Psoas muscle (tissue), 8 donors: ENCODE measurements at places on chromosomes 12 and 14. TPM values are rescaled to one million over a fixed set of nuclear protein-coding genes. Genes with fewer than 3 reads are reported as not detected.
A peak's percentile ranks its signal among the peaks of the same experiment; 100 is the strongest.

Gene CLEC12A
- 0.52 TPM for total RNA-seq

Gene RIMKLB
- 19.1 TPM for total RNA-seq

Gene BDKRB1
- 0.75 TPM for total RNA-seq

Gene APOF
- total RNA-seq, result not detected

Gene CCDC38
- total RNA-seq, result not detected

Gene BBOF1
- total RNA-seq, result 1.7 TPM

Gene JPH4
- total RNA-seq, result 0.15 TPM

DNA sequence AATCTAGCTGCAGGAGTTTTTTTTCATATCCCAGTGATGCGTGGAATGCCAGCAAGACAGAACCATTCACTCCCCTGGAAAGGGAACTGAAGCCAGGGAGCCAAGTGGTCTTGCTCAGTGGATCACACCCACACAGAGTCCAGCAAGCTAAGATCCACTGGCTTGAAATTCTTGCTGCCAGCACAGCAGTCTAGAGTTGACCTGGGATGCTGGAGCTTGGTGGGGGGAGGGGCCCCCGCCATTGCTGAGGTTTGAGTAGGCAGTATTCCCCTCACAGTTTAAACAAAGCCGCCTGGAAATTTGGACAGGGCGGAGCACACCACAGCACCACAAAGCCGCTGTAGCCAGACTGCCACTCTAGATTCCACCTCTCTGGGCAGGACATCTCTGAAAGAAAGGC, 86.9 kb upstream of the STXBP6 start:
- DNase-seq, result no peak

DNA sequence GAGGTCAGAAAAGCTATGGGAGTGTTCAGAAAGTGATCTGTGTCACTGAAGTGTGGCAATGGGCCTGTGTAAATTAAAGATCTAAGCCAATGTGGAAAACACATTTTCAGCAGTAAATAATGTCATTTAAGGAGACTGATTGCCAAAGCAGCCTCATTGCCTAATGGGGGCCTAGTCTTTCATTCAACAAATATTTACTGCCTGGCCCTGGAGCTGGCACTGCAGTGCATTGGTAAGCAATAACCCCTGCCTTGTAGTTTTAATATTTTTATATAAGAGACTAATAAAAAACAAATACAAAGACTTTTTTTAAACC, 326.6 kb downstream of the BTG1 start:
- DNase-seq, result no peak

DNA sequence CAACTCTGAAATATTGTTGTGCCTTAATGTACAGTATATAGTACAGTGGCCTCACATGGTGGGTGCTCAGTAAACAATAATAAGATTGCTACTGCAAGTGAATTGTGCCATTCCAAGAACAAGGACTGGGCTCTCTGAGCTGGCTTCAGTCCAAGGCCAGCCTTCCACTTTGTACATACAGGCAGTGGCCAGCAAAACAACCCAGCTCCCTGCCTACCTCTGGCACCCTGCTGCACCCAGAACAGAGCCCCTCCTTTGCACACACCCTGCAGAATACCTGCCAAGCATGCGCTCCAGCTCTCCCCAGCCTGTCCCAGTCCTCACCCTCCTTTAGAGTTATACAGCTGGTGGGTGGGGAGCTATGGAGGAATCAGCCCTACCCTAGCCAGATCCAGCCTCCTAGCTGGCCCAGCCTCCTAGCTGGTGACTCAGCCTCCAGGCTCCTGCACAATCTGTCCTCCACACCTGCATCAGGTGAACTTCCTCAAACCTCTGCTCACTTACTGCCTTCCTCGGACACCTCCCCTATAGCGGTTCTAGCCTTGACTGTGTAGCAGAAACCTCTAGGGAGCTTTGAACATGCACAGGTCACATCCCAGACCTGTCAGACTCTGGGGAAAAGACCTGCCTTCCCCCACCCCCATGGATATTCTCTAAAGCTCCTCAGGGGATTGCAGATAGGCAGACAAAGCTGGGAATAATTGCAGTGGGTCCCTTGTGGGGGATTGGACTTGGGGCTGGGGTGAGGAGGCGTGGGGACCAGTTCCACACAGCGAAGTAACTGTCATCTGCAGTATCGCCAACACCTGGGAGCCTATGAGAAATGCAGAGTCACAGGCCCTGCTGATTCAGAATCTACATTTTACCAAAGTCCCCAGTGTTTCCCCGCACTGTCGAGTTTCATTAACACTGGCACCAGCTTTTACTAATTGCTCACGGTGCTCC, 17.9 kb downstream of the ZDHHC22 start:
- DNase-seq, result peak; percentile 69

- DNase-seq, result peak; percentile 37
Measured at GRCh38 chr12:113291586-113291985, 43.3 kb downstream of the SLC8B1 start.

DNA sequence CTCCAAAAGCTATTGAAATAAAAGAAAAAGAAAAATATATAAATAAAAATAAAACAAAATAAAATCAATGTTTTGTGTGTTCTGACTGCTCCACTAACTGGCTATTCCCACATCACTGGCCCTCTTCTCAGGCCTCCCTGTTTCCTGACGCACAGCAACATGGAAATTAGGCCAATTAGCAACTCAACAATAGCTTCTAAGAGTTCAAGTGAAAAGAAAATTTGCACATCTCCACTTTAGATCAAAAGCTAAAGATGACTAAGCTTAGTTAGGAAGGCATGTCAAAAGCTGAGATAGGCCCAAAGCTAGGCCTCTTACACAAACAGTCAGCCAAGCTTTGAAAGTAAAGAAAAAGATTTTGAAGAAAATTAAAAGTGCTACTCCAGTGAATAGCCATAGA, 200.8 kb downstream of the DUSP6 start:
- DNase-seq, result no peak

DNA sequence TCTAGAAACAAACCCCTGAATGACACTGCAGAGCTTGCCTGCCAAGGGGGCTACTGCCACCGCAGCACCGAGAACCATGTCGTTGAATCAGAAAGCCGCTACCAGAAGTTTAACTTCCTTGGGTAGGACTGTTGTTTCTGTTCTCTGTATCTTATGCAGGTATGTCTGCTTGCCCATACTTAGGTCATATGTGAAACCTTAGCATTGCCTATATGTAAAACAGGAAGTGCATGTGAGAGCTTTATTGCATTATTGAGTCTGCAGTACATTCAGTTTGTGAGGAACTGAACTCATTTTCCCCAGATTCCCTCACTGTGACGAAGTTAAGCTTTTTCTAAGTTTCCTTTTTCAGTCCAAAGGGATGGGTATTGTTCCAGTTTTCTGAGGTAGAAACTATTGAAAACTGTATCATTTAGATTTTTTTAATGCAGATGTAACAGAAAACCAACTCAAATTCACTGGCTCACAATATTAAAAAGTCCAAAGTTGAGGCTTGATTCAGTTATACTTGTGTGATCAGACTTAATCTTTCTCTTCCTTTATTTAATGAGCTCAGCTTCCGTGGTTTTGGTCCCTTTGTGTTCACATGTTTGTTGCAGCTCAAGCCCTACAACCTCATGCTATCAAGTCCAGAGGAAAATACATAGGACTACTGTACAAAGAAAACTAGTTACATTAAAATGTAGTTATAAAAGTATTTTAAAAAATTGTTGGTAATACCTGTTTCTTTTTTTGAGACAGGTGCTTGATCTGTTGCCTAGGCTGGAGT, 6.9 kb downstream of the FBXO34 start:
- DNase-seq, result no peak

DNA sequence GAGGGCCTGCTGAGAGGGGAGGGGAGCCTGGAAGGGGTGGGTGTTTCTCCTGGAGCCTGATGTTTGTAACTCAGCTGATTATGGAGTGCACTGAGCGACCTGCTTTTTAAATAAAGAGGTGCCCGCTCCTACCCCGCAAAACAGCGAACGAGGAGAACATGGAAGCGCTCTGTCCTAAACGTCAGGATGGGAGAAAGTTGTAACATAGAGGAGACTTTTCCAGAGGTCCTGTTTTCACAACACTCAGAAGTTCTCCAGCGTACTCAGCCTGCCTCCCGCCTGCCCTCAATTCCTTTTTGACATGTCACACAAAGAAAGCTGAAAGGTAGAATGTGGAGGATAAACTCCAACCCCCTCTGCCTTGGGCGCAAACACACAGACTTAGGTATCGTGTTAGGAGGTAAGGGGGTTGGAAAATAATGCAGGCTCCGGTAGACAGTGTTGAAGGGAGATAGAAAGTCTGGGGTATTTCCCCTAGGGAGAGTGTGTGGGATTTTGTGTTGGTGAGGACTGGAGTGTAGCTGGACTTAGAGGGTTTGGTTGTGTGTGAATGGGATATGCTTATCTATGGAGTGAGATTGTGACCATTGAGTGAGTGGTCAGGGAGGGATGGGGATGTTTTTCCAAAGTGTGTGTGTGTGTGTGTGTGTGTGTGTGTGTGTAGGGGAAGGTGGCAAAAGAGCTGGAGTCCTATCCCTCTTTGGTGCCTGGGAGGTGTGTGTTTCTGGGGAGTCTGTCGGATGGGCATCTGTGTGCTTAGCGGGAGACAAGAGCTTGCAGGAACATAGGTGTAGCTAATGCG, 2.1 kb downstream of the NTF3 start:
- DNase-seq, result no peak

- no peak for DNase-seq
Measured at GRCh38 chr12:103712216-103712615, 125.1 kb downstream of the STAB2 start.

- DNase-seq, result no peak
Measured at GRCh38 chr12:95131589-95132340, 58.3 kb upstream of the NR2C1 start.

GRCh38 chr12:7039403-7039802, 21.1 kb upstream of the C1S start:
- DNase-seq, result no peak

- DNase-seq, result peak; percentile 59
Measured at GRCh38 chr12:110253176-110253575, 27.9 kb upstream of the ATP2A2 start.

DNA sequence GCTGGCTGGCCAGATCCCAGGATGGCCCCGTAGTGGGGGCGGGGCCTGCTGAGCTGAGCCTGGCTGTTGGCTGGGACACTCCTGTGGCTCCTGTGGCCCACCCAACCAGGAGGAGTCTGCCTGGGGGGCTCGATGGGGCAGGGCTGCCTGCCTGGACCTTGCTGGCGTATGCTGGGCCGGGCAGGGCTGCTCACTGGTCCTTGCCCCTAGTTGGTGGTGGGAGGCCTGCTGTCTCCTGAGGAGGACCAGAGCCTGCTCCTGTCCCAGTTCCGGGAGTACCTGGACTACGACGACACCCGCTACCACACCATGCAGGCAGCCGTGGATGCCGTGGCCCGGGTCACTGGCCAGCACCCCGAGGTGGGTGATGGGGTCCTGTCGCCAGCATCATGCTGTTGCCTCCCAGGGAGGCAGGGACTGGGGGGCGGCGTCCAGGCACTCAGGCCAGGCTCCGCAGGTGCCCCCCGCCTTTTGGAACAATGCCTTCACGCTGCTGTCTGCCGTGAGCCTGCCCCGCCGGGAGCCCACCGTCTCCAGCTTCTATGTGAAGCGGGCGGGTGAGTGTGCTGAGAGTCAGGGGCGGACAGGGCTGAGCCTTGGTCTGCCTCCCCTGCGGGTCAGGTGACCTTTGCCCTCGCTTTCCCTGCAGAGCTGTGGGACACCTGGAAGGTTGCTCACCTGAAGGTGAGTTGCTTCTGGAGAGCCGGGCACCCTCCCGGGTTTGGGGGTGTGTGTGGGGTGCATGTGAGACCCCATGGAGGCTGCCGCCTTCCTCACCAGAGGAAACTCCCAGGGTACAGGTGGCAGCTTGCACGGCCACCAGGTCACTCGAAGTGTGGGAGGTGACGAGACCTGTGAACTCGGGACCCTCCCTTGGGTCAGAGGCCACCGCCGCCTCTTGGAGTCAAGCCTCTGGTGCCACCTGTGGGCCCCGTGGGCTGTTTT, 3.4 kb downstream of the NOC4L start:
- no peak for DNase-seq

- peak; percentile 66 for DNase-seq
Measured at GRCh38 chr12:131950182-131950913, 606 bp downstream of the EP400 start.

- no peak for DNase-seq
Measured at GRCh38 chr12:122227341-122227740, 1.5 kb upstream of the DIABLO start.

- no peak for DNase-seq
Measured at GRCh38 chr12:117318591-117318990, 42.8 kb downstream of the NOS1 start.

GRCh38 chr12:48856379-48856778, 4.4 kb upstream of the DDX23 start:
- no peak for DNase-seq

DNA sequence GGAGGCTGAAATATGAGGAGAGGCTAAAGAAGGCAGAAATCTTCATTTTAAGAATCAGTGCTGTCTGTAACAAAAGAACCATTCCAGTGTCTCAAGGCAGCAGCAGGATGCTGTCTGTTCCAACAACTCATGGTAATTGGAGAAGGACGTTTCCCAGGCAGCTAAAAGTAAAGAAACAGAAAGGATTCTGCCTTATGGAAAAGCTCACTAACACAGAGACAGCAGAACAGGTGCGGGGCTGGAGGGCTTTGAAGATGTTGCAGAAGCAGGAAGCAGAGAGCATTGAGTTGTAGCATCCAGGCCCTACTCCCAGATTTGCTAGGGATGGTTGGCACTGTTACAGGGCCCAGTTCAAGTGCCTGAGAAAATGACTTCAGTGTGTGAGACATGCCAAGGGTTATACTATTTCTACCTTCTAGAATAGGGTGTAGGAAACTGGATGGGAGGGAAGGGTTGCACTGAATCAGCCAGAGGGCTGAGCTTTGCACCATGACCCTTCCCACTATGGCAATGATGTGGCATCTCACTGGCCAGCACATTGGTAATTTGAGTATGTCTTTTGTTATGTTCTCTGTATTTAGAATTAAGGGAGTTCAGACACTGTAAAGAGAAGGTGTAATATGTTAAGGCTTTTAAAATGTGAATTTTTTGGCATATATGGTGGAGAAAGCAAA, 160.0 kb upstream of the FBXO33 start:
- no peak for DNase-seq

DNA sequence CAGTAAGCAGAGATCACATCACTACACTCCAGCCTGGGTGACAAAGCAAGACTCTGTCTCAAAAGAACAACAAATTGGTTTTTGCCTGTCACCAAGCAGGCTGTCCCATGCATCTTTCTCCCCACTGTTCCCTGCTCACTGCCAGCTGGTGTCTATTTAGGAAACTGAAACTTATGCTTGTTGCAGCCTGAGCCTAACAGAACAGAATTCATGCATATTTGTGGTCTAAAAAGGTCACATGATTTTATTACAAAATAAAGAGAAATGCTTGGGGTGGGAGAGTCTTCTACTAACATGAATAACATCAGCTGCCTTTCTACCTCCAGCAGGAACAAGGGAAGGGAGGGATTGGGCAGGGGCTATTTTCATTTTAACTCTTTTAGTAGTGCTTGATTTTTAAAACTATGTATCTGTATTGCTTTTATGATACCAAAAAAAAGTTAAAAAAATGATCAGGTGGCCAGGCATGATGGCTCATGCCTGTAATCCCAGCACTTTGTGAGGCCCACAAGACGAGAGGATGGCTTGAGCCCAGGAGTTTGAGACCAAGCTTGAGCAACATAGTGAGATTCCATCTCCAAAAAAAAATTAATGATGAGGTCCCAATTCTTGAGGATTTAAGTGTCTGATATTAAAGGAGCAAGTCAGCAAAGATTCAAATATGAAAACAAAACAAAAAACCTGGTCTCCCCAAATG, 923 bp downstream of the STAT2 start:
- no peak for DNase-seq
